ENCODE measurements at places on chromosomes 2 and 18.
A peak's percentile ranks its signal among the peaks of the same experiment; 100 is the strongest.

DNA sequence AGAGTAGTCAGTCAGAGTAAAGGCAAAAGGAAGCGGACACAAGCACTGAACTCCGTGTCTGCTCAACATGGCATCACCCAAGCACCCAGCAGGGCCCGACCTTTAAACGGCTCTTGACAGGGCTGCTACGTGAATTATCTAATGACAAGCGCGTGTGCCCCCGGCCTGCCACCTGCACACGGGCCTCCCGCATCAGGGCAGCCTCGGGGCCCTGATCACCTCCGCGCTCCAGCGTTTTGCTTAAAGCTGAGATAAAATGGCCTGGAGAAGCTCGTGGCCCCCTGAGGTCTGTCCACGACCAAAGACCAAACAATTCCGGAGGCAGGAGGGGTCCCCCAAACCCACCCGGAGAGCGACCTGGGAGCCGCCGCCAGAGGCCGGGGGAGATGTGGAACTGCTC is 376 bp downstream of the NDUFA10 start:
- peak overlapping the region; percentile 34 for H3K27ac ChIP-seq
- peak; percentile 39 for DNase-seq
- peak overlapping the region; percentile 89 for H3K4me3 ChIP-seq
- H3K36me3 ChIP-seq, result peaks cover 14% of the 10 kb centered on the region

GRCh38 chr18:33837191-33837590 is 259.2 kb downstream of the ASXL3 start:
- H3K27ac ChIP-seq, result no peak overlapping the region
- H3K27me3 ChIP-seq, result no peaks in the 10 kb centered on the region
- no peak overlapping the region for H3K4me3 ChIP-seq
- H3K36me3 ChIP-seq, result no peaks in the 10 kb centered on the region

- H3K4me1 ChIP-seq, result no peaks in the 10 kb centered on the region
- no peak for DNase-seq
- H3K27ac ChIP-seq, result no peak overlapping the region
- no peaks in the 10 kb centered on the region for H3K36me3 ChIP-seq
Observed at GRCh38 chr18:59383851-59384250, 24.8 kb upstream of the LMAN1 start.

DNA sequence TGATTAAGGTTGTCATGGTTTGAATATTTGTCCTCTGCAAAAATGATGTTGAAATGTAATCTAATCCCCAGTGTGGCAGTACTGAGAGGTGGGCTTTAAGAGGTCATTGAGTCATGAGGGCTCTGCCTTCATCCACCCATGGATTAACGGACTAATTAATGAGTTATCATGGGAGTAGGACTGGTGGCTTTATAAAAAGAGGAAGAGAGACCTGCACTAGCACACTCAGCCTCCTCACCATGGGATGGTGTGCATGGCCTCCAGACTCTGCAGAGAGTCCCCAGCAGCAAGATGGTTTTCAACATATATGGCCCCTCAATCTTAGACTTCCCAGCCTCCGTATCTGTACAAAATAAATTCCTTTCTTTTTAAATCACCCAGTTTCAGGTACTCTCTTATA is 41.0 kb downstream of the DTNB start:
- H3K4me1 ChIP-seq, result no peaks in the 10 kb centered on the region
- H3K27me3 ChIP-seq, result no peaks in the 10 kb centered on the region
- no peak for DNase-seq
- H3K4me3 ChIP-seq, result no peak overlapping the region

DNA sequence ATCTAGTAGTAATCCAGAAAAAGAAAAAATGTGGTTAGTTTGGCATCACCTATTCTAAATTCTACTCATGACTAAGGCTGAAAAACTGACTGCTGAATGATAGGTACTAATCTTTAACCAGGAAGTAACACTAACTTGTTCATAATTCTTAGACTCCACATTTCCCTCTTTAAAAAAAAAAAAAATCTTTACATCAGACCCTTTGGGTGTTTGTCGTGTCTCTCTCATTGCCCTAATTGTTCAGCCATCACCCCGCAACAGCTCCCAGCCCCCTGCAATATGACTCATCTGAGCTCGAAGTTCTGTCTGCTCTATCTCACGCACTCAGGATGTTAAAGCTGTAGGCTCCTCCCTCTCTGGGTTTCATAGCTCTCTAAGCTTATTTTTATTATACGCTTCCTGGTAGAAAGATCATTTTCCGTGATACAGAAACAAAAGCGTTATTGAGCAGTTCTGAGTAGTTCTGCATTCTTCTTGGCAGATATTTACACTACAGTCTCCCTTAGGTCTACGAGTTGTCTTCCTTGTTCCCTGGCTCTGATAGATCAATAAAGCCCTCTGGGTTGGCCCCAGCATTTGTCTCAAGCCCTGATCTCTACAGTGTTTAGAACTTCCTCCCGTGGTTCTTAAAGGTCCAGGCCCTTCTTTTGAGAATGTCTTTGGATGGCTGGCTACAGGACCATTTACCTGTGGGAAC is 95.6 kb downstream of the TNFRSF11A start:
- peak overlapping the region; percentile 34 for H3K4me3 ChIP-seq
- peak; percentile 44 for DNase-seq
- peak overlapping the region; percentile 68 for H3K27ac ChIP-seq

GRCh38 chr2:161207941-161208340 is 47.7 kb downstream of the TANK start:
- DNase-seq, result no peak
- no peak overlapping the region for H3K27ac ChIP-seq

- no peak overlapping the region for H3K4me3 ChIP-seq
- no peaks in the 10 kb centered on the region for H3K27me3 ChIP-seq
- H3K36me3 ChIP-seq, result no peaks in the 10 kb centered on the region
- no peaks in the 10 kb centered on the region for H3K4me1 ChIP-seq
- DNase-seq, result no peak
Observed at GRCh38 chr2:51413726-51414125, 381.8 kb upstream of the NRXN1 start.

- no peak overlapping the region for H3K27ac ChIP-seq
- H3K36me3 ChIP-seq, result no peaks in the 10 kb centered on the region
- no peak overlapping the region for H3K4me3 ChIP-seq
- no peak for DNase-seq
- H3K27me3 ChIP-seq, result no peaks in the 10 kb centered on the region
Observed at GRCh38 chr2:85950743-85951142, 62.0 kb upstream of the ST3GAL5 start.

DNA sequence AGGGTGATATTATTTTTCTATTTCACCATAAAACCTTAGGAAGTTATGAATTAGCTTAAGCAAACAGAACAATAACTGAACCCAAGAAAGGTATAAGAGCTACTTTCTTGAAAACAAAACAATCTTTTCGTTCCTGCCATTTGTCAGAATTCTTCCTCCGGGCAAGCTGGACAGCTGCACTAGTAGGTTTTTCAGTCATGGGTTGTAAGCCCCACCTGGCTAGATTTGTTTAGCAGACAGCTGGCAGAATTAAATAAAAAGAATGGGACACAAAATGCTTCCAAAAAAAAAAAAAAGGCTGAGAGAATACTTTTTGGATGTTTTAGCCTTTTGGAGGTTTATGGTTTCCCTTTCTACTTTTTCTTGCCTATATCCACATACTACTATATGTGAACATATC is 694.1 kb downstream of the ARHGAP15 start:
- H3K4me1 ChIP-seq, result no peaks in the 10 kb centered on the region
- no peak for DNase-seq
- H3K36me3 ChIP-seq, result no peaks in the 10 kb centered on the region

GRCh38 chr2:1563084-1563857 is 150.0 kb downstream of the TPO start:
- DNase-seq, result no peak
- H3K4me1 ChIP-seq, result no peaks in the 10 kb centered on the region
- H3K27ac ChIP-seq, result no peak overlapping the region
- H3K27me3 ChIP-seq, result no peaks in the 10 kb centered on the region
- no peaks in the 10 kb centered on the region for H3K36me3 ChIP-seq

DNA sequence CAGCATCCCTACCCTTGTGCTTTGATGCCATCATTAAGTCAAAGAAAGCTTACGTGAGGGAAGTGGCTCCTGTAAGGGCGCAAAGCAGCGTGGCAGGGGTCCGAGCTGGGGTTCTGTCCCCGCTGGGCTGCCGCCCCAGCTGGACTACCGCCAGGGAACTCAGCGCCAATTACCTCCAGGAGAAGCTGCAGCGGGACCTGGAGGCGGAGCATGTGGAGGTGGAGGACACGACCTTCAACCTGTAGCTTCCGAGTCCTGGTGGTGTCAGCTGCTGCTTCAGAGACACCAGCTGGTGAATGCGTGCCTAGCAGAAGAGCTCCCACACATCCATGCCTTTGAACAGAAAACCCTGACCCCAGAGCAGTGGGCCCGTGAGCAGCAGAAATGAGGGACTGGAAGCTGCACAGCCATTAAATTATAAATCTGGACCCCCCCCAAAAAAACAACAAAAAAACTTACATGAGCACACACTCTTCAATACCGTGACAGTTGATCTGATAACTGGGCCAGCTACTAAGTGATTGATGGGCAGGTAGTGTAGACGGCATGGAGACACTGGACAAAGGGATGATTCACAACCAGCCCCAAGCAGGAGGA is 20.1 kb upstream of the YES1 start:
- no peak overlapping the region for H3K27ac ChIP-seq
- H3K4me1 ChIP-seq, result peaks cover 11% of the 10 kb centered on the region
- DNase-seq, result no peak
- no peaks in the 10 kb centered on the region for H3K36me3 ChIP-seq

GRCh38 chr2:135582383-135582782 is 51.1 kb downstream of the R3HDM1 start:
- DNase-seq, result no peak
- H3K27me3 ChIP-seq, result no peaks in the 10 kb centered on the region
- no peak overlapping the region for H3K4me3 ChIP-seq
- H3K36me3 ChIP-seq, result no peaks in the 10 kb centered on the region

DNA sequence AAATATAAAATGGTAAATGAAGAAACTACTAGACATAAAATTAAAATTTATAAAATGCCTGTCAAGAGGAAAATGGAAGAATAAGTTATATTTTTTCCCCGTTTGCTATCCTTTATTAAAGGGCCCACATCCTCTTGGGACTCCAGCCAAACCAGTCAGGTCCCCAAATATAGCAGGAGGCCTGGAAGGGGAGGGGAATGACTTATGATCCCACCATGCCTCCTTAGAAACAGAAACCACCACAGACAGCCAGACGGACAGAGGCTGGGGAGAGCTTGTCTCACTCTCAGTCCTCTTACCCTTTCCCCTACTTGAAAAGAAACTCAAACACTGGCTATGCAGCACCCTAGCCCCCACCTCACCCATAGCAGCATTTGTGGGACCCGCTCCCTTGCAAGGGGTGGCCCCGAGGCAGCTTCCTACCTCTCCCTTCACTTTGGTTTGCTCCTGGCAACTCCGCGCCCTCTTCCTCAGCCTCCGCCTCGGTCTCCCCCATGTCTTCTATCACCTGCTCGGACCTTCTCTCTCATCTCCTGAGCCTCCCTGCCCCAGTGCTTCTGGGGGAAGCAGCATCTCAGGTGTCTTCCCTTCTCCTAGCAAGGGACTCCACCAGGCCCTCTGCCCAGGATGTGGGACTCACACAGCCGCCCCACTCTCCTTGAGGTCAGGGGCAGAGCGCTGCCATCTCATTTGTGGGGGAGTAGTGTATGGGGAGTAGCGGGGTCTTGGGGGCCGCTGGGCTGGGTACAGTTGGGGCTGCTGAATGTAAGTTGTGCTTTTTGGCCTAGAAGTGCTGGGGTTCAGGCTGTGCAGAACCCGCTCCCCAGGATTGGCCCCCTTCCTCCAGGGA is 37.4 kb upstream of the ANKRD62 start:
- no peak overlapping the region for H3K4me3 ChIP-seq
- no peak overlapping the region for H3K27ac ChIP-seq
- H3K36me3 ChIP-seq, result no peaks in the 10 kb centered on the region
- H3K27me3 ChIP-seq, result no peaks in the 10 kb centered on the region

GRCh38 chr2:28292491-28292890 is 100.2 kb upstream of the FOSL2 start:
- no peaks in the 10 kb centered on the region for H3K4me1 ChIP-seq
- no peaks in the 10 kb centered on the region for H3K27me3 ChIP-seq
- H3K4me3 ChIP-seq, result no peak overlapping the region
- DNase-seq, result no peak

DNA sequence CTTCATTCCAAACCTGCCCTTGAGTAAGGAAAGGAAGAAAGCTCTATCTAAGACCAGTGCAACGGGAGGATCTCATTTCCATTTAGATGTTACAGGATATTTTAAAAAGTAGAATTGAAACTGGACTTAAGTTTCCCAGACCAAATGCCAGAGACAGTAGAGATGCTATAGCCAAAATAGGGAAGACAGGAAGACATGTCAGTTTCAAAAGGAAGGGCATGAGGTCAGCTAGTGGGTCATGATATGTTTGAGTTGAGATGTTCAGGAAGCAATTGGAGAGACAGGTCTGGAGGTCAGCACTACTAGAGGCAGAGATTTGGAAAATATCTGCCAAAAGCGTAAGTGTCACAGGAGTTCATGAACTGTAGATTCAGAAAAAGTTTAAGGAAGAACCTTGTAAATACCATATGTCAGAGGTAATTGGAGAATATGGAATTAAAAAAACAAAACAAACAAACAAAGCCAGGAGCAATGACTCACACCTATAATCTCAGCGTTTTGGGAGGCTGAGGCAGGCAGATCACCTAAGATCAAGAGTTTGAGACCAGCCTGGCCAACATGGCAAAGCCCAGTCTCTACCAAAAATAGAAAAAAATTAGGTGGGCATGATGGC is 50.8 kb downstream of the EPHA4 start:
- H3K27me3 ChIP-seq, result no peaks in the 10 kb centered on the region
- H3K27ac ChIP-seq, result no peak overlapping the region
- DNase-seq, result no peak

DNA sequence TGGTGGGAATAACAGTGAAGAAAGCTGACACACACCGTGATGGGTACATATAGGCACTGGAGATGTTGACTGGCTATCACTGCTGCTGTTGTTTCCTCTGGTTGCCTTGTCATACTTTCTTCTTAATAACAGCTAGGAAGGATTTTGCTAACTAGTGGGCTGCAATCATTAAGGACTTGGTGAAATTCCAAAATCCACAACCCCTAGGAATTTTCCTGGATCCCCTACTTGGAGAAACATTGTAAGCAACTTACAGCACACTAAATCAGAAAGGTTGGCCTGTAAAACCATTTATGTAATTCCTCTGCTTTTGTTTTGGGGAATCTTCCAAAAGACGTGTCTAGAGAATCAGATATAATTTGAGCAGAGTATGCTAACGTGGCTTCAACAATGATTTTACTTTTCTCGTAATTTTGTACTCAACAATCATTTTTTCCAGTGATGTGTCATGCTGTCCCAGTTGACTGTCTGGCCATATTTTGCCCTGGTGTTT is 8.0 kb upstream of the COL3A1 start:
- DNase-seq, result no peak
- H3K27me3 ChIP-seq, result no peaks in the 10 kb centered on the region
- no peaks in the 10 kb centered on the region for H3K36me3 ChIP-seq
- H3K27ac ChIP-seq, result no peak overlapping the region
- no peak overlapping the region for H3K4me3 ChIP-seq
- H3K4me1 ChIP-seq, result no peaks in the 10 kb centered on the region

- DNase-seq, result no peak
- H3K4me1 ChIP-seq, result peaks cover 45% of the 10 kb centered on the region
- no peak overlapping the region for H3K4me3 ChIP-seq
- H3K27me3 ChIP-seq, result no peaks in the 10 kb centered on the region
Observed at GRCh38 chr2:128626760-128627511, 308.3 kb upstream of the HS6ST1 start.

Data from thymus (tissue), 14 donors.